Fibroblast of skin of left quadriceps (primary cell): ENCODE measurements at places on chromosomes 6 and 20.

GRCh38 chr6:125358898-125359297, 57.1 kb upstream of the HDDC2 start:
- DNase-seq = no peak

- DNase-seq = no peak
Measured at GRCh38 chr20:20687319-20687718, 25.1 kb downstream of the RALGAPA2 start.

GRCh38 chr6:109174916-109175315, 79.6 kb downstream of the CEP57L1 start:
- peak; percentile 56 for DNase-seq

DNA sequence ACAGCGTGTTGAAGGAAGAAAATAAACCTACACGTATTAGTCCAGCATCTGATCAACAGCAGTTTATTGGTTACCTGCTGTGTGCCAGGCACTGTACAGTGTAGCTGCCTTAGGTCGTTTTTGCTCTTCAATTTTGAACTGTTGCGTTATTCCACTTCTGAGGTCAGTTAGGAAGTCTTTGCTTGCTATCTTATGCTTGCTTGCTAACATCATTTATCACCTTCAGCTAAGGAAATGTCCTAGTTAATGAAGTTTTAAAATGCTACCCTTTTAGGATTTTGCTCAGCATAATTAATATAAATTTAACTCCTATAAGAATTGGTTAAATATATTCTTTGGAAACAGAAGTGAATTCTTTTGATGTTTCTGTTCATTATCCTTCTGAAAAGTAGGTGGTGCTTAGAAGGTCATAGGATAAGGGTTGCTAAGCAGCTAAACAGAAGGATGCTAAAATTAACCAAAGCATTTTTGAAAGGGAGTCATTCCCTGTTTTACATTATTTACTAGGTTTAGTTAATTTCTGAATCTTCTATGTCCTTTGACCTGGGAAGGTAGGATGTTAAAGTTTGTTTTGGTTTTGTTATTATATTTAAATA, 3.4 kb downstream of the RREB1 start:
- DNase-seq = no peak

DNA sequence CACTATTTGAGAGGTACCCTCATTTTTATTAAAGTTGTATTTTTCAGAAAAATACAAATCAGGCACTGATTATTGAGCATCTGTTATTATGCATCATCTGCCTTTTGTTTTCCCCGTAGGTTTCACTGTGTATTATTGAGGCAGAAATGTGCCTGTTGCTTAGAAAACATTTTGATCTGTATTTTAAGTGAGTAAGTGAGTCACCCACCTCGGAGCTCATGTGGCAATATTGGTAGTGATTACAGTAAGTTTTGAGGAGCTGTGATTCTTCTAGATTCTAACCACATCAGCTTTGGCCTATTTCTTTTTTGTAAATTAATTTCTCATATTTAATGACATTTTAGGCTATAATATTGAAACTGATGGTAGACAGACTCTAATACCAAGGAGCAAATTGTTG, 59.6 kb upstream of the LAMP5 start:
- no peak for DNase-seq

DNA sequence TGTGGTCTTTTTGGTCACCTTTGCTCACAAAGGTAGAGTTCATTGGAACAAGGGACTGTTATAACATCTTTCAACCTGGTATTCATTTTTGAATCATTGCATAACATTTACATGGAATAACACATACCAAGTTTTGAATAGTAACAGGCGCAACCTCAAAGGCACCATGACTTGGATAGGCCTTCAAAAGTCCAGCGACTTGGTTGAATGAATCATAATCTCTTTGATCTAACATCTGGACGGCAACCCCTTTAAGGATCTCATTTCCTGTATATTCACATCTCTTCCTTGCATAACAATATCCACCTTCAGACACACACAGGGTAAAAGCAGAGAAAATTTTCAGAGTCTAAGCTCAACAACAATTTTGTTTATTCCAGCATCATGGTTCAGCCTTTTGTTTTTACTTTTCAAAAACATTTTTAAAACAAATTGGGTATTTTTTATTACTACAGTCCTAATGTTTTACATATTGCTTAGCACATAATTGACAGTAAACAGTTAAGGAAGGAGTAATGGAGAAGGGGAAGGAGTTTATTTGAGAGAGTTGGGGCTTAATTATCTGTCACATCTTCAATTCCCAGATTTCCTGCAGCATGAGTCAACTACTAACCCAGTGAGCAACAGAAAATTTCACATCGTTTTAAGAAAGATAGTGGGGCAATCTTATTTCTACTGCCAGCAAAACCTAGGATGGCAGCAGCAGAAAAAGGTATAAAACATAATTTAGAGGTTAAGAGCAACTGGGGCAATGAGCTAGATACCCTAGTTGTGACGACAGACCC, 41.8 kb upstream of the F13A1 start:
- DNase-seq = peak; percentile 11

DNA sequence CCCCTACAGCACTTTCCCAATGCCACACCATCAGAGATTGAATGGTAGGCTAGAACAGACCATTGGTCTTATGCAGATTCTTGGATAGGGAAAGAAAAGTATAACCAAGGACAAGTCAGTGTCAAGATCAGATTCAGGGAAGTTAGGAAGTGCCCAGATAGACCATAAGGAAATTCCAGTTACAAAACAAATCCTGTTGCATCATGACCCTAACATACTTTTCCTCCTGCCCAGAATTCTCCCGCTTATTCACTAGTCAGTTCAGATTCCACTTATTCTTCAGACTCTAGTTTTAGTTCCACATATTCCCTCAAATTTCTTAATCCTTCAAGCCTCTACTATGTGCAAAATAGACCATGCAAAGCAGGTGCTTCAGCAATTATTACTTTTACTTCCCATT, 20.7 kb downstream of the METTL24 start:
- no peak for DNase-seq

DNA sequence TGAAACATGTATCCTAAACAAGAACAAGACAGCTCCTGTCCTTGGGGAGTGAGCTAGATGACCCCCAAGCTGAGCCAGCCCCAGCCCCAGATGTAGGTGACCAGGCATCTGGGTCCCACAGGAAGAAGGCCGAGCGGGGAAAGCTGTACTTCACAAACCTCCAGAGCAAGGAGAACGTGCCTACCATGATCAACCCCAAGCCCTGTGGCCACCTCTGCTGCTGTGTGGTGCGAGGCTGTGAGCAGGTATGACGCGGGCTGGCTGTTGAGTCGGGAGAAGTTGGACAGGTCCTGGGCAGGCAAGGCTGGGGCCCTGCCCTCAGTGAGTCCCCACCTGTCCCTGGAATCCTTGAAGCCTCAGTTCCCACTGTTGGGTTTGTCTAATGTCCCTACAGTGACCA, 11.4 kb upstream of the CAPN11 start:
- no peak for DNase-seq

DNA sequence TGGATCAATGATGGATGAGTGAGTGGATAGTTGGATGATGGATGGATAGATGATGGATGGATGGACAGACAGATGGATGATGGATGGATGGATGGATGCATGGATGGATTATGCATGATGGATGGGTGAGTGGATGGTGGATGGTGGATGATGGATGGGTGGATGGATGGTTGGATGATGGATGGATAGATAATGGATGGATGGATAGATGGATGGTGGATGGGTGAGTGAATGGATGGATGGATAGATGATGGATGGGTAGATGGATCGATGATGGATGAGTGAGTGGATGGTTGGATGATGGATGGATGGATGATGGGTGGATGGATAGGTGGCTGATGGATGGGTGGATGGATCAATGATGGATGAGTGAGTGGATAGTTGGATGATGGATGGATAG, 176.0 kb downstream of the TAF4 start:
- DNase-seq = no peak

- DNase-seq = no peak
Measured at GRCh38 chr6:150038202-150039062, 13.1 kb upstream of the RAET1L start.

DNA sequence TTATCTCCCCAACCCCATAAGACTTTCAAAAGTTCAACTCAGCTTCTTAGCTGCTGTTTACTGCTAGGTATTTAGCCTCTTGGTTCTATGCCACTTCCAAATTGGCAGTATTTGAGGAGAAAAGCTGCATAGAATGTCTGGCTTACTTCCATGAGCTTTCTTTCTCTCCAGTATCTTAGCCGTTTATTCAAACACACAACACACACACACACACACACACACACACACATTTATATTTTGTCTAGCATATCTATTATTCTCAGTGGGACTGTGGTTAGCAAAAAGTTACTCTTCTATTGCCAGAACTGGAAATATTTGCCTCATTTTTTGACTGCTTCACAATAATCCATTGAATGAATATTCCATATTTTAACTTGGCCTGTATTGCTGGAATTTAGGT, 634.2 kb upstream of the IMPG1 start:
- DNase-seq = no peak

DNA sequence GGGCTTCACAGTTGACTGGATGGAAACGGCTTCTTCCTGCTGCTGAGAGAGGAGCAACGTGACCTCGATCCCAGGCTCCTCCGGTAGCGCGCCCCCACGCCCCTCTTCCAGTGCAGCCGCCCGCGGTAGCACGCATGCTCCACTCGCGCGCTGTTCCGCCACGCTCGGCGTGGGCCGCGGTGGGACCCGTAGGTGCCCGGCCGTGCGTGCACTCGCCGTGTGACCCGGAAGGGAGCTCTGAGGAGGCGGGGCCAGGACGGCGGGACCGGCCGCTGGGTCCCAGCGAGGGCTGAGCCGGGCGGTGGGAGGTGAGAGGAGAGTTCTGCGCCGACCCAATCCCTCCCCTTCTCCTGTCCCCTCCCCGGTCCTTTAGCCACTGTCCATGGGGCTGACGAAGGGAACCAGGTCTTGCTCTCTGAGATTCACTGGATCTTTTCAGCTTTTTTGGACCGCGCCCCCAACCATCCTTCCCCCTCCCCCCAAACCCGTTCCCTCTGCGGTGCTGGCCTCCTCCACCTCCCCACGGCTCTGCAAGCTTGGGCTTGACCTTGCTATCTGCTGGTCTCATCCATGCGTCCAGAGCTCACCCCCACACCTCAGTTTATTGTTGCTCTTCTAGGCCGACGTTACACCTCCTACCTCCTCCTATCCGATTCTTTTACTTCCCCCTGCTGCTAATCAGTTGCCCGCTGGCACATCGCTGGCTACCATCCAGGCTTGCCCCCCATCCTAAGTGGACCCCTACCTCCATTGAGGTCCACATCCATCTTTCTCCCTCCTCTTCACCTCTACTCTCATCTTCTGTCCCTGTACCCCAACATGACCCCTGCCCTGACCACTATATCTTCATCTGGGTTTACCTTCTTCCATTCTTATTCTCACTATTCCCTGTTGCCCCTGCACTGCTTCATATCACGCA, at the start of gene CUL9:
Gene CUL9, plus strand, starts transcription at position 255 of the 919 bp plus-strand sequence. CDS start 2,115 bp downstream, outside the sequence.
- DNase-seq = no peak

DNA sequence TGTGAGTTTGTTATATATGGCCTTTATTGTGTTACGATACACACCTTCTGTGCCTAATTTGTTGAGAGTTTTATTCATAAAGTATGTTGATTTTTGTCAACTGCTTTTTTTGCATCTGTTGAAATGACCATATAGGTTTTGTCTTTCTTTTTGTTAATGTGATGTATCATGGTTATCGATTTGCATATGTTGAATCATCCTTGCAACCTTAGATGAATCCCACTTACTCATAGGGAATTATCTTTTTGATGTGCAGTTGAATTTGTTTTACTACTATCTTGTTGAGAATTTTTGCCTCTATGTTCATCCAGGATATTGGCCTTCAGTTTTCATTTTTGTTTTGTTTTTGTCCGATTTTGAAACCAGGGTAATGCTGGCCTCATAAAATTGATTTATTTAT, 45.7 kb upstream of the TPD52L1 start:
- no peak for DNase-seq

- no peak for DNase-seq
Measured at GRCh38 chr6:153058909-153059308, 56.4 kb upstream of the MTRF1L start.

DNA sequence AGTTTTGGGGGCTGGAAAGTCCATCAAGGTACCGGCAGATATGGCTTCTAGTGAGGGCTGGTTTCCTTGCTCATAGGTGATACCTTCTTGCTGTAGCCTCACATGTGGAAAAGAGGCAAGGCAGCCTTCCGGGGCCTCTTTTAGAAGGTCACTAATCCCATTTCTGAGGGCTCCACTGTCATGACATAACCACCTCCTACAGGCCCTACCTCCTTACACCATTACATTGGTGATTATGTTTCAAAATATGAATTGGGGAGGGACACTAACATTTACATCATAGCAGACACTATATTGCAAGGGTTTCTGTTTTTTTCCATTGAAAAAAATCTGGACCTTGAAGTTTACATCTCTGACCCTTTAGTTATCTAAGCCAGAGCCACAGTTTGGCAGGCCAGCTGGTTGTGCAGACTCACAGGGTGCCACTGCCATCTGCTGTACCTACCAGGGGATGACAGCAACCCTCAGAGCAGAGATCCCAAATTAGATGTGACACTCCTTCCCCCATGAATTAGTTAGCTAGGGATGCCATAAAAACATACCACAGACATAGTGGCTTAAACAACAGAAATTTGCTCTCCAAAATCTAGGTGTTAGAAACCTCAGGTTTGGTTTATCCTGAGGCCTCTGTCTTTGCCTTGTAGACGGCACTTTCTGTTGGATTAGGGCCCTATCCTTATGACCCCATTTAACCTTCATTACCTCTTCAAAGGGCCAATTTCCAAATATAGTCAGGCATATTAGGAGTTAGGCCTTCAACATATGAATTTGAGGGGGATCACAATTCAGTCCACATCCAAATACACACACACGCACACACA, 166.4 kb upstream of the RNF217 start:
- no peak for DNase-seq

DNA sequence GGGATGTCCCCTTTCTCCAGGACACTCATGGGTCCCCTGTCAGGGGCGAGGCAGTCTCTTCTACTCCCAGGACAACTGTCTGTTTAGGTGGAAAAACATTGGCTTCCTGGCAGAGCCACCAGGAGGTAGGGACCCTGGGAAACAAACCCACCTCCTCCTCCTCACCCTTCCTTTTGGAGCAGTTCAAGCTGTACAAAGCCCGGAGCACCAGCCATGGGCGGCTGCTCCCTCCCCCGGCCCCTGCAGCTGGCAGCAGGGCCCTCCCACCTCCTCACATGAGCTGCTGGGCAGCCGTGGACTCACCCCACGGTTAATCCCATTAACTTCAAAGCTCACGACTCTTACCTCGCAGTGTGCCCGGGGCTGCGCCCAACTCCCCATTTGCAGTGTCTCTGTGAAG, 48.6 kb downstream of the CDH4 start:
- no peak for DNase-seq

GRCh38 chr6:52317841-52318581, 33.5 kb upstream of the MCM3 start:
- no peak for DNase-seq

- no peak for DNase-seq
Measured at GRCh38 chr6:71011871-71012371, 55.1 kb upstream of the B3GAT2 start.

- DNase-seq = no peak
Measured at GRCh38 chr6:163383912-163384311, 30.6 kb upstream of the QKI start.

DNA sequence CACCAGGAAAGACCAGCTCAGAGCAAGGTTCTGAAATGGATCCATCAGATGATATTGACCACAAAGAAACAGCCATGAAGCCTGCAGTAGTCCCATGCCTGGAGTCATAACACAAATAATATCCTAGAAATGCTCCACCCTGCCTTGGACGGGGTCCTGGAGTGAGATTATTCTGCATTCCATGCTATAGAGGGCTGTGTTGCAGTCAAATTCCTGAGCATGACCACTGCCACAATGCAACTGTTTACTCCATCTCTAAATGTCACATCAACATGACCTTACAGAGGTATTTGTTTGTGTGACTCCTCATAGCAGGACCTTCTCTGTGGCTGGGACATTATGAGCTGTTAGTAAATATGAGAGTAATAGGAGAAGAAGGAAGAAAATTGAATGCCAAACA, 257.5 kb upstream of the TCF21 start:
- DNase-seq = no peak
